Activated CD4-positive, alpha-beta memory T cell treated with anti-CD3 and anti-CD28 coated beads, Interleukin-2, amount 10 ng/mL, durations not matched to agents 7 days and 5 days (primary cell): ENCODE measurements at places on chromosomes 16 and 17. TPM values are rescaled to one million over a fixed set of nuclear protein-coding genes. Genes with fewer than 3 reads are reported as not detected.

DNA sequence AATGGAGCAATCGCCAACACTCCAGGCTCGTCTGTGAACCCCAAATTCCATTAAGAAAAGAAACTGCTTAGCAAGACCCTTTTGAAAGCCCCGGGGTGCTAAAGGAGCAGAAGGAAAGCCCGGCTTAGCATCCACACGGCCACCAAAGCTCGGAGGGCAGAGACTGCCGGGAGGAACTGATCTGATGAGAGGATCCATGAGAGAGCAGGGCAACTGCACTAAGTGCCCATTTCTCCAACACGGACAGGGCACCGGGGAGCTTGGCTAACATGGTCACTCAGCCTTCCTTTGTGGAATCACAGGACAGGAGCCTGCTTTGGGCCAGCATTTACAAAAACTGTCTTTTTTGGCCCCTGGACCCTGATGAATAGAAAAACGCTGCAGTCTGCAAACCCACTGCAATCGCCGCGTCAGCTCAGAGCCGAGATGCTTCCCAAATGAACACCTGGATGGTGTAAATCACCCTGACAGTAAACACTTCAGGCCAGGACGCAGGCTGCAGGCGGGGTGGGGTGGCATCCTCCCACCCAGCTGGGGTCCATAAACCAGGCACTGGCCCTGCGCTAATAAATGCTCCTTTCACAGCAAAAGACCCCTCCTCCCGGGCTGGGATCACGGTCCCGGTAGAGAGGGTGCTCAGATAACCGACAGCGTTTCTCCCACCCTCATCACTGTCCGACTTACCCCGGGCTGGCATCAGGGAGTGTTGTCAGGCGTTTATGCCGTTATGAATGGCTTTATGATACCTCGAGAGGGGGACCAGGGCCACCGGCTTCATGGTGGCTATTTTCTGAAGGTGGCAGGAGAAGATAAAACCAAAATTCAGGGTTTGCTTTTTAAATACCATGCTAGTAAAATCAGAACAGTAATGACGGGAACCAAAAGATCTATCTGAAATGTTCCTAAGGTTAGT is 299.5 kb downstream of the IRF8 start:
- H3K27me3 ChIP-seq, result peaks cover 39% of the 10 kb centered on the region
- DNase-seq, result no peak
- no peak overlapping the region for H3K27ac ChIP-seq
- H3K4me1 ChIP-seq, result no peaks in the 10 kb centered on the region
- no peak overlapping the region for H3K4me3 ChIP-seq

DNA sequence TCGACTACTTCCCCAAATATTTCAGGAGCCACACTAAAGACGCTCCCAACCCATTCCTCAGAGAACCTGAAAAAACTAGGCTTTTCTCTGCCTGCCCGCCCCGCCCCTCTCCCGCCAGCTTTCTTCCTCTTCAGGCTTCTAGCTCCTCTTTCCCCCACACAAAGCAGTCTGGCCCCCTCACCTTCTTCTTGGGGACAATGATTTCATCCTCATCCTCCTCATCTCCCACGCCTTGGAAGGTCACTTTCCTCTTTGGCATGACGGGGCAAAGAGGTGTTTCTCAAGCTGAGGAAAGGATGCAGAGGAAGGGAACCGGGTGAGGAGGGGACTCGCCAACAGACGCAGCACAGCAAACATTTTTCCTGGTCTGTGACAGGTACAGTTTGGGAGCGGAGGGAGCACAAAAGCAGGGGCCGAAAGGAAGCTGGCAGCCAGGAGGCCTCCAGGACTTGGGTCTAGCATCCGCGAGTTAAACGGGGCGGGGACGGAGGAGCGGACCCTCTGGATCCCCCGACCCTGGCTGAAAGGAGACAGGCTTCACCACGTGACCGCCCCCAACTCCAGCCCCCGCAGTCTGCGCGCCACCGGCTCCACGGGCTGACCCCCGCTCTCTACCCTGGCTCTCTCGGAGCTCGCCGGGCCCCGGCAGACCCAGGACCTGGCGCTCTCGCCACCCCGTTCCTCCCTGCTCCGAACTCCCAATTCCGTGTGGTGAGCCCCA is 525 bp downstream of the CD2BP2 start:
- no peaks in the 10 kb centered on the region for H3K27me3 ChIP-seq
- peaks cover 73% of the 10 kb centered on the region for H3K36me3 ChIP-seq
- peak overlapping the region; percentile 90 for H3K4me3 ChIP-seq
- peak overlapping the region; percentile 93 for H3K27ac ChIP-seq
- H3K4me1 ChIP-seq, result peaks cover 73% of the 10 kb centered on the region

DNA sequence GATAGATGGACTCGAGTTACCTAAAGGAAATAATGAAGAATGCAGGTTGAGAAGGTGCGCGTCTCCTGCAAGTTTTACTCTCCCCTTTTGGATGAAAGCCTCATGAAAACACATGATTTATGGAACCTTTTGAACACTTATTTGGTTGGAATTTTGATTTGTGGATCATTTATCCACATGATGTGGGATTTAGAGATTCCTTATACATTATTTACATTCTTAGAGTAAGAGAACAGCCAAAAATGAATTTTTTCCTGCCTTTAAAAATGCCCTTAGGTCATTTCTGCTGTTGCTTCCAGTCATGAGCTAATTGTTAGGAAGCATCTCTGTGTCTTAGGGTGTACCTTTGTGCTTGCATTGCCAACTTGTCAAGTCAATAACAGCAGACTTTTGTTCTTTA is 99.9 kb downstream of the RPTOR start:
- H3K4me3 ChIP-seq, result no peak overlapping the region
- no peaks in the 10 kb centered on the region for H3K27me3 ChIP-seq
- no peak overlapping the region for H3K27ac ChIP-seq
- peaks cover 36% of the 10 kb centered on the region for H3K36me3 ChIP-seq

- no peaks in the 10 kb centered on the region for H3K36me3 ChIP-seq
- peaks cover 18% of the 10 kb centered on the region for H3K4me1 ChIP-seq
- H3K27ac ChIP-seq, result no peak overlapping the region
- H3K27me3 ChIP-seq, result no peaks in the 10 kb centered on the region
These were observed 147.4 kb upstream of the TBX2 start for GRCh38 chr17:61251939-61252865.

- H3K27me3 ChIP-seq, result no peaks in the 10 kb centered on the region
- H3K4me3 ChIP-seq, result no peak overlapping the region
- no peaks in the 10 kb centered on the region for H3K4me1 ChIP-seq
- H3K27ac ChIP-seq, result no peak overlapping the region
- DNase-seq, result no peak
- H3K36me3 ChIP-seq, result no peaks in the 10 kb centered on the region
These were observed 54.0 kb upstream of the RBFOX1 start for GRCh38 chr16:7278636-7279035.

DNA sequence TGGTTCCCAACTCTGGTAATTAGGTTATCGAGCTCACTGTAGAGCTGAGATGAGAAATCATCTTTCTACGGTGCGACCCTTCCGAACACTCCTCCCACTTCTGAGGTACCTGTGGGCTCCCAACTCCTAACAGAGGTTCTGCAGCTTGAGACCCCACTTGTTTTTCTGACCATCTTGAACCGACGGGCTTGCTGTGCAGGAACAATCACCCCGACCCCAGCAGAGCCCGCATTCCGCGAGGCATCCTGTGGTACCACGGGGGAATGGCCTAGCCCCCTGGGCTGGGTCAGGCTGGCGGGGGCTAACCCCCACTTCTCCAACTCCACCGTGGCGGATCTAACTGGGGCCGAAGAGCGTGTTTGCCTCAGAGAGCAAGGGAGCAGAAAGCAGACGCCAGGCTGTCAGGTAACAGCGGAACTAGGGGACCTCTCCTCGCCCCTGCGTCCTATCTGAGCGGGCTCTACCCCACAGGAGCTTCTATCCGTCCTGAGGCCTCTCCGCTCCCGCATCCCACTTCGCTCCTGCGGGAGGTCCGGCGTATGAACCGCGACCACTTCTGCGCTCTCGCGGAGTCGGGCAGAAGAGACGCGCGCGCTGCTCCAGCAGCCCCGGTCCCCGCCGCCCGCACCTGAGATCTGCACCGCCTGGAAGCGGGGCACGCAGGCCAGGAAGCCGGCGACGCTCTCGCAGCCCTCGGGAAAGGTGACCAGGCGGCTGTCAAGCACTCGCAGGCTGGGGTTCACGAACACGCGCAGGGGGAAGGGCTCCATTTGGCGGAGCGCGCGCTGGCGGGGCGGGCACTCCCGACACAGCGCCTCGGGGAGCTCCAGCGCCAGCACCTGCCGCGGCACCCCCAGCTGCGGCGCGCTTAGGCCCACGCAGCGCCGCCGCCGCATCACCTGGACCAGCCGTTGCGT is 761 bp downstream of the PDF start:
- peaks cover 55% of the 10 kb centered on the region for H3K36me3 ChIP-seq
- peak overlapping the region; percentile 78 for H3K27ac ChIP-seq
- H3K4me1 ChIP-seq, result peaks cover 50% of the 10 kb centered on the region
- DNase-seq, result peak; percentile 47
- no peaks in the 10 kb centered on the region for H3K27me3 ChIP-seq

- H3K36me3 ChIP-seq, result no peaks in the 10 kb centered on the region
- H3K27me3 ChIP-seq, result peaks cover 24% of the 10 kb centered on the region
- H3K4me3 ChIP-seq, result no peak overlapping the region
- H3K27ac ChIP-seq, result no peak overlapping the region
- no peak for DNase-seq
- H3K4me1 ChIP-seq, result peaks cover 2% of the 10 kb centered on the region
These were observed 14.7 kb downstream of the KRT12 start for GRCh38 chr17:40852364-40852763.

GRCh38 chr16:55482056-55482455 is 3.1 kb downstream of the MMP2 start:
- peaks cover 4% of the 10 kb centered on the region for H3K4me1 ChIP-seq
- no peaks in the 10 kb centered on the region for H3K36me3 ChIP-seq
- no peak overlapping the region for H3K4me3 ChIP-seq
- H3K27me3 ChIP-seq, result peaks cover 35% of the 10 kb centered on the region
- no peak for DNase-seq
- H3K27ac ChIP-seq, result no peak overlapping the region

- no peaks in the 10 kb centered on the region for H3K27me3 ChIP-seq
- peak overlapping the region; percentile 86 for H3K27ac ChIP-seq
These were observed 27.9 kb downstream of the NARF start for GRCh38 chr17:82486231-82487094.

Gene KRT9
- not detected for total RNA-seq

Gene ANKRD40CL
- total RNA-seq, result not detected

Gene HEATR3
- 20.7 TPM for total RNA-seq

Gene MPP2
- total RNA-seq, result 0.48 TPM

Gene EIF3C
- 434 TPM for total RNA-seq
